ENCODE measurements at places on chromosomes 6 and 20.

DNA sequence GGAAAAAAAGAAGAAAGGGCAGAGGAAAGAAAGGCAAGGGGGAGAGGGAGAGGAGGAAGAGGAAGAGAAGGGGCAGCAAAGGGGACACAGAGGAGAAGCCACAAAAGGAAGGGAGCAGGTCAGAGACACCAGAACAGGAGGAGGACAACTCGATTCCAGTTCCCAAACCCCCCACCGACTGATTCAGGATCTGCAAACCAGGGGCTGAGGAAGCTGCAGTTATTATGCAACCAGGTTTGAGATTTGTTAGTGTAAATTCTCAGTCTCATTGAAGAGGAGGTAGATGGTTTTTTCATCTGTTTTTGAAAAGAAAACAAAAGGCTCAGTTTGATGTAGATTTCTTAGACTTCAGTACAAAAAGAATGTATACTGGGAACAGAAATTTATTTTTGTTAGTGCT, 202.8 kb downstream of the FOXC1 start:
- no peak for DNase-seq

GRCh38 chr6:78594668-78595066, 272.7 kb upstream of the IRAK1BP1 start:
- DNase-seq = no peak

- DNase-seq = no peak
Observed at GRCh38 chr6:110575925-110576463, 99.6 kb upstream of the SLC22A16 start.

- DNase-seq = no peak
Observed at GRCh38 chr6:22716721-22717120, 147.4 kb downstream of the HDGFL1 start.

DNA sequence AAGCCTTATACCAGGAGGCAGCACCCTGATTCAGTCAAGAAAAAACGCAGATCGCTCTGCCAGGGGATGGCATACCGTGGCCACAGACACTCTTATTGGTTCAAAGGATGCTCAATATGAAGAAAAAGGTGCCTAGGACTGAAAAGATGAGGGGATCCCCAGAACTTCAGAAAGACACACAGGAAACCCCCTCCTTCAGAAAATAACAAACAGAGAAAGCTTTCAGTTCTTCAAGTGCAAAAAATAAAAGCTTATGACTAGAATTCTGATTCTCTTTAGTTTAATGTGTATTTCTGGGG, 17.7 kb upstream of the MYB start:
- peak; percentile 61 for DNase-seq

- DNase-seq = peak; percentile 65
Observed at GRCh38 chr6:137233911-137234863, 15.0 kb upstream of the IFNGR1 start.

Measured in B cell (primary cell).